ENCODE measurements at places on chromosomes 7 and 10. TPM values are rescaled to one million over a fixed set of nuclear protein-coding genes. Genes with fewer than 3 reads are reported as not detected.

GRCh38 chr10:65040796-65041195, 1519.6 kb downstream of the REEP3 start:
- DNase-seq: no peak

DNA sequence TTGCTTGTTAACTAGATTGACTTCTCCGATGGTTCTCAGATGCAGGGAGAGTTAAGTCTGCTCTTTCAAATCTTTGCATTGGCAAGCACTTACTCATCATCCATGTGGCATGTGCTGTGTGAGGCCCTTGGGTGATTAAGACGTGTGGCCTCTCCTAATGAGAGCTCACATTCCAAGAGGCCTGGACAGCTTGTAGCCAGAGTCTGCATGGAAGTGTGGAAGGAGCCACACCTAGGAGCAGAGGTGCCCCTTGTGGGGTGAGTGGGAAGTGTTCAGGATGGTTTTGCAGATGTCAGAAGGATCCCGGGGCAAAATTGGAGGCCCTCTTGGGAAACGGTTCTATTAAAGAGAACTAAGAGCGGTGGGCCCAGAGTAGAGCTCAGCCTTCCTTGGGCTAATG, 225.9 kb downstream of the PAXIP1 start:
- DNase-seq: no peak

Gene SEMA3C
- polyA plus RNA-seq: 5.6 TPM

- no peak for DNase-seq
Observed at GRCh38 chr7:129698516-129699418, 87.2 kb downstream of the NRF1 start.

DNA sequence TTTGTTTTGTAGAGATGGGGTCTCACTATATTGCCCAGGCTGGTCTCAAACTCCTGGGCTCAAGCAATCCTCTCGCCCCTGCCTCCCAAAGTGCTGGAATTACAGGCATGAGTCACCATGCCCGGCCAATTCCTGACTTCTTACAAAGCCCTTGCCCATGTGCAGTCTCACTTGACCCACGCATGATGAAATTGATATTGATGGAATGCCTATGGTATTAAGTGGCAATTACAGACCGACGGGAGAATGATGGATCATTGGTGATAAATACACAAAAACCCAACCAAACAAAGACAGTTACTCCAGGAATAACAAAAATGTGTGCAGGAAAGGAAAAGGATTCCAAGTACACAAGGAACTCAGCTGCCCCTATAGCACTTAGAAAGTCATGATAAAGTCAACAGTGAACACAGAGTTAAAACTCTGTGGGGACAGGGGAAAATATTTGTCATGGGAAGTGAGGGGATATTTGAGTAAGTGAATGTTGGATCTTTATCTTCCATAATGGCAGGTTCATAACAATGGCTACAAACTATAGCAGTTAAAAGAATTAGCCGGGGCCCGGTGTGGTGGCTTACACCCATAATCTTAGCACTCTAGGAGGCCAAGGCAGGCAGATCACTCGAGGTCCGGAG, 21.6 kb downstream of the HIP1 start:
- DNase-seq: no peak

Gene ANKRD61
- not detected for polyA plus RNA-seq

DNA sequence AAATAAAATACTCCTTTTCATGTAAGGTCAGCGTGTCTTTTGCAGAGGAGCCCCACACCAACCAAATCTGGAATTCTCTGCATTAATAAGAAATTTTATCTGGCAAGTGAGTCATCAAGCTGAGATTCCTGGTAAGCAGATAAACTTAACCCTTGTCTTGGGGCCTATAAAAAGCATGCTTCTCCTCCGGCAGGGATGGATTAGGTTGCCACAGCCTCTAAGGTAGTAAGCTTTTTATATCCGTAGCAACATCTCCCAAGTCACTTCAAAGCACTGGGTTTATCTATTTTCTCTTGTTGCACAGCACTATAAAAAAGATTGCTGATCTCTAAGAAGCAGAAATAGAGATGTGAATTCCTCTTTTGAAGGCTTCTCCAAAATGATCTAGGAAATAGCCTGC, 202.8 kb upstream of the NOBOX start:
- no peak for DNase-seq

- DNase-seq: no peak
Observed at GRCh38 chr7:157468221-157469111, 131.7 kb downstream of the DNAJB6 start.

GRCh38 chr7:156935250-156935649, 14.3 kb upstream of the NOM1 start:
- no peak for DNase-seq

Gene DYDC1
- not detected for polyA plus RNA-seq

Gene IFIT2
- polyA plus RNA-seq: 3.1 TPM

Data from stomach (tissue), 19 donors.